ENCODE measurements at places on chromosomes 3 and 15.

- DNase-seq = no peak
Observed at GRCh38 chr15:27820232-27820631, 278.9 kb downstream of the OCA2 start.

- no peak for DNase-seq
Observed at GRCh38 chr15:25903024-25903581, 40.0 kb upstream of the ATP10A start.

- no peak for DNase-seq
Observed at GRCh38 chr15:89338036-89338435, 3.4 kb upstream of the POLG start.

DNA sequence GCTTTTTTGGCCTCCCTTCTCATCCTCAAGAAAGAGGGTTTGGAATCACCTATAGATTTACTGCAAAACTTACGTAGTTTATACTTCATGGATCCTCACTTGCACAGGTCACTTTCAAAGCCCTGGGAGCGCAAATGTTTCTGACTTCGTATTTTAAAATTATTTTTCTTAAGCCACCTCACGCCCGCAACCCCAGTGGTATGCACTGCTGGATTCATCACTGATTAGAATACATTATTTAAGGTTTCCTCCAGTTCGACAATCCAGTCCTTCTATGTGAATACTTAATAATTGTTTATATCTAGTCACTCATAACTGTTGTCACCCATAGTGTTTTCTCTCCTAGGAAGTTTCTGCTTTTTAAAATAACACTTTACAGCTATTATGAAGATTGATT, 339.9 kb downstream of the CHL1 start:
- DNase-seq = no peak

DNA sequence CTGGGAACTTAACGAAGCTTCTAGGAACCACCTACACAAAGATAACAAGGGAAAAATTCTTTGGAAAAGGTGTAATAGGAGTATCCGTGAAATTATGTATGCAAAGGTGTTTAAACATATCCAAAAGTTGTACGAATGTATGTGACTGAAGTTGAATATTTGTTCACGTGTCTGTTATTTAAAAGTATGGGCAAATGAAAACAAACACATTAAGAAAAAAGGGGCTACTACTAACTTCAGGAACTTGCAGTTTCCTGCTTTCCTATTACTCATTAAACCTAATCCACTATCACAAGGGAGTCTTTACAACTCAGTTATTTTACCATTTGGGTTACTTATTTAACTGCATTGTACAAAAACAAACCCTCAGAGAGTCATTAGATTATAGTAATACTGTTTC, 33.9 kb upstream of the GRAMD1C start:
- no peak for DNase-seq
